ENCODE measurements at places on chromosomes 7 and 10.

DNA sequence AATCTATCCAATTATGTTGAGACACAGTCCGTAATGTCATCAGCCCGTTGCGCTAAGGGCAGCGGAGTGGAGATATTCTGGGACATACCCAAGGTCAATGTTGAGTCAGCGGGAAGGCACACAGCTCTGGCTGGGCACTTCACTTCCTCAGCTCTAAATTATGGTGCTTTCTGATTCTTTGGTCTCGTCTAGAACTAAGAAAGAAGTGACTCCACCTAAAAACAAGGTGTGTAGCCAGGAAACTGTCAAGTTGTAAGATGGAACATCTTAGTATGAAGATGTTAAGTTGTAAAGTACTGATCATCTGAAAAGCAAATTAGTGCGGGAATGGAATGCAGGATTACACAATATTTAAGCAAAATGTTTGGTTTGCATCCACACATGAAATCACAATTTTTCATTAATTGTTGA, 43.1 kb downstream of the BAIAP2L1 start:
- DNase-seq: no peak

DNA sequence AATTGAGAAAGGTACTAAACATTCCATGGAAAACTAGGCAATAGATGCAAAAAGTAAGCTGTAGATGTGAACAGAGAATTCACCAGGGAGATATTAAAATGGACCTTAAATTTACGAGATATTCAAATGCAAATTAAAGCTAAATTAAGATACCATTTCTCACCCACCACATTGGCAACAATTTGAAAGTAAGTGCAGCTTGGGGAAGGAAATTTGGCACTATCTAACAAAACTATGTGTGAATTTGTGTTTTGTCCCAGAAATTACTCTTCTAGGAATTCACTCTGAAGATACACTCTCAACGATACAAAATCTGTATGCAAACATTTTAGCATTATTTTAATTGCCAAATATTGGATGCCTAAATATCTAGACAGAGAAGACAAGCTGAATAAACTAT, 178.2 kb upstream of the SORCS1 start:
- DNase-seq: no peak

GRCh38 chr10:95334805-95335144, 44.0 kb upstream of the PDLIM1 start:
- DNase-seq: no peak

DNA sequence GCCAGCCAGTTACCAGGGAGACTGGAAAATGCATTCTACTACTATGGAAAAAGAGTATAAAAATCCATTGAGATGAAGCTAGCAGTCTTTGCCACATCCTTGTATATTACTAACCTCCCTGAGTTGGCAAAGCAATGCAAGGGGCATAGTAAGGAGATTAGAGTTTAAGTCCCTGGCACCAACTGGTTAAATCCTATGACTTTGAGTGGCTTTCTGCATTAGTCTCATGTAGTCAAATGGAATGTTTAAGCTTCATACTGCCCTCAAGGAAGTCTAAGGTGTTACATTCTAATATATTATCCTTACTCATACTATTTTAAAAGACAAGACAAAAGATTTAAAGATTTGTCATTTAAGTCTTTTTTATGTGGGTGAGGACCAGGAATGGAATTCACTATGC, 110.1 kb downstream of the INHBA start:
- DNase-seq: no peak

DNA sequence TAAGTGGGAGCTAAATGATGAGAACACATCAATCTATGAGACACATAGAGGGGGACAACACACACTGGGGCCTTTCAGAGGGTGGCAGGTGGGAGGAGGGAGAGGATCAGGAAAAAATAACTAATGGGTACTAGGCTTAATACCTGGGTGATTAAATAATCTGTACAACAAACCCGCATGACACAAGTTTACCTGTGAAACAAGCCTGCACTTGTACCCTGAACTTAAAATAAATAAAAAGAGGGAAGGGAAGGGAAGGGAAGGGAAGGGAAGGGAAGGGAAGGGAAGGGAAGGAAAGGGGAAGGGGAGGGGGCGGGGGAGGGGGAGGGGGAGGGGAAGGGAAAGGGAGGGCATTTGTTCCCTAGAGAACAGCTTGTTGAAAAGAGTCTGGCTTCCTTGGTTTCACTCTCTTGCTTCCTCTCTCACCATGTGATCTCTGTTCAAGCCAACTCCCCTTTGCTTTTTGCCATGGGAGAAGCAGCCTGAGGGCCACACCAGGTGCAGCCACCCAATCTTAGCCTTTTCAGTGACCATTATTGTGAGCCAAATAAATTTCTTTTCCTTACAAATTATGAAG, 57.7 kb downstream of the FAM13C start:
- DNase-seq: no peak

DNA sequence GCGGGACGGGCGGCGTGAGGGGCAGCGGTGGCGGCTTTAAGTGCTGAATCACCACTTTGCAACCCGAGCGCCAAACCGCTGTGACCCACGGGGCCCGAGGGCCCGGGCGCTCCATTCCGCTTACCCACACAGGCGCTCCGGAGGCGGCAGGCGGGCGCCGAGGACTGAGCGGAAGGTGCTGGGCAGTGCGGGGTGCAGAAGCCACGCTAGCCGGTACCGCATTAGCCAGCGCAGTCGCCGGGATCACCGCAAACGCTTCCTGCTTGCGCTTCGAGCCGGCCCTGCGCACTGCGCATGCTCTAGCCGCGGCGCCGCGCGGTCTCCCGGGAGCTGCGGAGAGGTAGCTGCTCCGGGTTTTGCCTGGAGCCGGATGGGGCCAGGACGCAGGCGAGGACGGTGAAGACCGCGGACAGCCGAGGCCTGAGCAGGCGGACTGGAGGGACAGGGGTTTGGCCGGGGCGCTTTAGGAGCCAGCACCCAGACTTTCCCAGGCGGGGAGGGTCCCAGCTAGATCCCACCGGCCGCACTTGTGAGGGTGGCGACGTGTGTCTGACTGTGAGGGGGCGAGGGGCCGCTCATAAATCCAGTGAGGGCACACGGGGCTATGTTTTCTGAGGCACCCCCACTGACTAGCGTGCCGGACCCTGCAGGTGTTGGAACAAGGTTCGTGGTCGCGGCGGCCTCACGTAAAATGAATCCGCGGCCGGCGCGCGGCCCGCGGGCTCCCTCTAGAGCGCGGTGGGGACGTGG, at the start of gene IDE:
TSS of gene IDE (minus strand) at position 296 of the 750 bp plus-strand sequence. CDS start at position 222, 74 bp downstream.
- DNase-seq: peak; percentile 83

DNA sequence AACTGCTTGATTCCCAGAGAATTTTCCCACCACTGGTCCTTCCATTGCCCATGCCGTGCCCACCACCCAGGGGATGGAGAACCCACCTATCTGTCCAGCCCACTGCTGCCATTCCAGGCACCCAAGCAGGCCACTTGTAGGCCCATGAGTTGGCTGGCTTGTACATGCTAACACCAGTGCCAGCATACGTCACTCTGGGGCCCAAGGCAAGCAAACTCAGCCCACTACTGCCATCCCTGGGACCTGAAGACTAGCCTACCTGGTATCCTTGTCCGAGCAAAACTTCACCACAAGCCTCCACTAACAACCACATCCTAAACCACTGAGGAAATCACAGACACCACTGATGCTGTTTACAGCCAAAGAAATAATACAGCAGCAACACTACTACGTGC, 44.7 kb upstream of the CDK6 start:
- no peak for DNase-seq
